NCI-H2227 treated with DMSO at 0.1 percent for 48 hours (cell line): ENCODE measurements at places on chromosomes 5 and 9.

DNA sequence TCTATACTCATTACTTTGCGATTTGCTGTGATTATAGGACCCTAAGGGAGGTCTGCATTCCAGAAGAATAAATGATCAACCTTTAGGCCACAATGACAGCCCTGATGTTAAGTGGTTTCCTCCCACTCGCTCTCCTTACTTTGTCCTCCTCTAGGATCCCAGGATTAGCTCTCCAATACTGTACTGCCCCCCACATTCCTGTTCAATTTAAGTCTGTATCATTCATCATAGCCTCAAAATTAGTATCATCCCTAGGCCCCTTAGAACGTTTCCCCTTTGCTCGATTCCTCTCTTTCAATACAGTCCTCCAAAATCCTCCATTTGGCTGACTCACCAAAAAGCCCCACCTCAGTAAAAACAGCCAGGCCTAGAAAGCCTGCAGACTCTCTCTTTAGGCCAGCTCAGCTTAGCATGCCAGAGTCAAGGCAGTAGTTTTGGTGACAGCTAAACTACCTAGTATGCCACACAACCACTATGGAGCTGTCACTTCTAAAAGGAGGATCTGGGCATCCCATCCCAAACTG lies 24.4 kb downstream of the RNF145 start:
- DNase-seq, result no peak

GRCh38 chr9:18544456-18544855 lies 70.5 kb downstream of the ADAMTSL1 start:
- DNase-seq, result no peak

DNA sequence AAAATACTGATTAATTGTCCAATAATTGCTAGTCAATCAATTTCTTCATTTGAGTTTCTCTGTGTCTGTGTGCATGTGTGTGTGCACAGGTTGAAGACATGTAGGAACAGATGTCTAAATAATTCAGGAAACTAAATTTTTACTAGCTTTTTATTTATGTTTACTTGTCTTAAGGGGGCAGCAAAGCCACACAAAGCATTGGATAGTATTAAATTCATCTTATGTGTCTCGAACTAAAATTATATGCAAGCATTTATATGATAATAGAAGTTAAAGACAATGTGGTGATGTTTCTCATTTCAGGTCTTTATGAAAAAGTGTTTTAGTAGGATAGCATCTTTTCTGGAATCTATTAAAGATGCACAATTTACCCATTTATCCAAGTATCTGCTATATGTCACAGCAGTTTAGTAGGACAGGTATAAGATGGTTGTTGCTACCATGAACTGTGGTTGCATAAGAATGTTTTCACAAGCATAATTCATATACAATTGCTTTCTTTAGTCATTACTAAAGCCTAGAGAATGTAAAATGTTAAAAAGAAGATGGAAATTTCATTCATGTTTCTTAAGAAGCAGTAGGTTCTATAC lies 784.6 kb upstream of the NUDT12 start:
- no peak for DNase-seq

- DNase-seq, result no peak
Observed at GRCh38 chr9:119771341-119771740, 402.1 kb upstream of the BRINP1 start.

- no peak for DNase-seq
Observed at GRCh38 chr9:133089271-133089671, 27.5 kb downstream of the CEL start.

- DNase-seq, result no peak
Observed at GRCh38 chr9:36486933-36487481, 85.7 kb upstream of the MELK start.

DNA sequence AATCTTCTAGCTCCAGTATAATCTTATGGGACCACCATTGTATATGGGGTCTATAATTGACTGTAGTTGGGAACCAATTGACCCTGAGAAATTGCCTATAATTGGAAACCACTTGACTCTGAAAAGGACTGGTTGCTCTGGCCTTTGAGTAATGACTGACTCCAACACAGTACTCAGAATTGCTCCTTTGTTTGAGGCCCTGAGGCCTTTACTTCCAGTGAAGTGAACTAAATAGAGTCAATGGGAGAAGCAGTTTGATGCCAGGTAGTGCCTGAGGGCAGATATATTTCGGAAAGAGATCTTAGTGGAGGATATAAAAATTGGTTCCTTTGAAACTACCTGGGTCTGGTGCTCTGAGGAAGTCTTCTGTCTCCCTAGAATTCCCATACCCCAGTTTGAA lies 16.0 kb upstream of the TMEM171 start:
- peak; percentile 80 for DNase-seq

DNA sequence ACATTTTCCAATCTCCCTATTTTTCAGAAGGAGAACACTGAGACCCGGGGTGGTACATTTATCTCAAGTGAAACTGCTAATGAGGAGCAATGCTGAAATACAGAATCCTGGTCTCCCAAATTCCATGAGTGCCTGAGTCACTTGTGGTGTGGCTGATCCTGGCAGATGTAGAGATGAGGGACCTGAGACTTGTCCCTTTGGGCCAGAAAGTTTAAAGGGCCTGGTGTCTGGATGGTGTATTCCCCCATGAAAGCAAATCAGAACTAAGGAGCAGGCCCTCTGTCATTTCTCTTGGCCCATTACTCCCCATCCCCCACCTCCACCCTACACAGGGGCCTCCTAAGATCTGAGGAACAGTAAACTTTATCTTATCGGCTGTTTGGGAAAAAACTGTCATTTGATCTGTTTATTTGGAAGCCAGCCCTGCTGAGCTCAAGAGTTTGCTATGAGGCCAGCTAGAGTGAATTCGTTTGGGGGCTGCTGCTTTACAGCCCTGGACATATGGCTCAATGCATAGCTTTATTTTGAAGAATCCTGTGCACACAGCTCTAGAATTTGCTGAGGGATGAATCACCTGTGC lies 140.3 kb downstream of the LHFPL2 start:
- DNase-seq, result no peak

DNA sequence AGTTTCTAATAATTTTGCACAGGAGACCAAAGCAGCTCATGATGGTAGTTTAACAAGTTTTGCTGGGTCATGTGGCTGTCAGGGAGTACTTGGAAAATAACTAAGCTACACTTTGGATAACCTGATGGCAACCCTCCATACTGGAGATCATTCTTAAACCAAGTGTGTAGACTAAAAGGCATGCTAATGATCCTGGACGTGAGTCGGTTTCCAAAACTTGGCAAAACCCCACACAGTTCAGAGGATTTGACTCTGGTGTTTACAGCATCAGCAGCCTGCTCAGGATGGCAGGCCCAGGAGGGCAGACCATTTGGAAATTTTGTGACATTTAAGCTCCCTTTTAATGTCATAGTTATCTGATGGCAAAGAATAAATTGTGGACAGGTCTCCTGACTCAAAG lies 196.5 kb upstream of the EFNA5 start:
- DNase-seq, result no peak

- no peak for DNase-seq
Observed at GRCh38 chr9:93565089-93565488, 11.3 kb upstream of the PHF2 start.

DNA sequence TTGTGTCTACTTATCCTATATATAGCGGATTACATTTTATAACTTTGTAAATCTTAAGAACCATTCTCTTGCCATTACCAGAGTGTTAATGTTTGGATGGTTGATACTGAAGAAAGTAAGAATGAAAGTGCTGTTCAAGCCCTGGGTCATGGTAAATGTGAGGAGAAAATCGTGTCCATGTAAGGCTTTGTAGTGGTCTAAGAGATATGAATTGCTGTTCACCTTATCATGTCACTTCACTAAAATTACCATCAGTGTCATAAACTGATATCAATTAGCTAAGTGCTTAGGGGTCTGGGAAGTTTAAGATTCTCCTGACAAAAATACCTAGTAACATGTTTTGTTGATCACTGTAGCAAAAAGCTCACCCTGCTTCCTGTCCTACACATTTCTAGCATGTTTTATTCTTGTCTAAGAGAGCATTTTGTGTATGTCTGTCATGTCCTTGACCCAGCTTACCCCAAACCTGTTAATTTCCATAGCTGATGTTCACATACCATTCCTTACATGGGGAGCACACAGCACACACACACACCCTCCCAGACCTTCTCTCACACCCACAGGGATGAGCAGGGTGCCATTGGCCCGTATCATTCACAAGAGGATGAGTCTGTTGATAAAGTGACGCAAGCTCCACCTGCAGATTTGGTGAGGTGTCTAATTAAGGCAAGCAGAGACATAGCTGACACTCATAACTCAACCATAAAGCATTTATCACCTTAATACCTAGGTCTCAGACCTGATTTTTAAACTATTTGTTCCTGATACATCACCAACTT lies 125.1 kb upstream of the PAM start:
- DNase-seq, result no peak

DNA sequence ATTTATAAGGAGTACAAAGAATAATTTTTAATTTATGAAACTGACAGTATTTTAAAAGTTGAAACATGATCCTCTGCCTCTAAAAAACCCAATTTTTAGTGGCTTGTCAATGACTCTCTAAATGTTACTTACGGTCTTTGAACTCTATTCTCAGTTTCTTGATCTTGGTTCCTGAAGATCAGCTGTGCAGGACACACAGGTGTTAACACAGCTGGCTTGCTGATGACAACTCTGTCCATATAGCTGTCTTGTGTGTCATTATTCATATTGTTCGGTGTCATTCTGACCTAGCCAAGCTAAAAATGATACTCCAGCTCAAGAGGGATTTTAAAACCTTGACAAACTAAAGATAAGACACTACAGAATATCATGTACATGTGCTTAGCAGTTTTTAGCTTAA lies 314.5 kb downstream of the CCDC171 start:
- no peak for DNase-seq

DNA sequence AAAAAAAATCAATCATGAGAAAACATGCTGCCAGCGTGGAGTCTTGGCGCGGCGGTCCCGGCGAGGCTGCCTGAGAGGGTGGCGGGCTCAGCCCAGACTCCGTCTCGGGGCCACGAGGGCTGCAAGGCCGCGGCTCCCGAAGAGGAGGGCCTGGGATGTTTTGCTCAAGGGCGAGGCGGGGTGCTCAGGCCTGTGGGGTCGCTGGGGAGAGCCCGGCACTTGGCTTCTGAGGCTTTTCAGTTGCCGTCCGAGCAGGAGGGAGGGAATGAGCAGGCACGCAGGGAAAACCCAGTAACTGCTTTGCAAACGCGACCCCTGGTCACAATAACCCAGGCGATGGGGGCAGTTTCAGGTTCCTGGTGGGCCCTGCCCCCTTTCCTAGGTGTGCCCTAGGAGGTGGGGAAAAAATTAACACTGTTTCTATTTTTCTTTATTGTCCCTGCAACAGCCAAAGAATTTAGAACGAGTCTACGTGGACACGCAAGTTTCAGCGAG lies 3.2 kb upstream of the IRX2 start:
- no peak for DNase-seq

DNA sequence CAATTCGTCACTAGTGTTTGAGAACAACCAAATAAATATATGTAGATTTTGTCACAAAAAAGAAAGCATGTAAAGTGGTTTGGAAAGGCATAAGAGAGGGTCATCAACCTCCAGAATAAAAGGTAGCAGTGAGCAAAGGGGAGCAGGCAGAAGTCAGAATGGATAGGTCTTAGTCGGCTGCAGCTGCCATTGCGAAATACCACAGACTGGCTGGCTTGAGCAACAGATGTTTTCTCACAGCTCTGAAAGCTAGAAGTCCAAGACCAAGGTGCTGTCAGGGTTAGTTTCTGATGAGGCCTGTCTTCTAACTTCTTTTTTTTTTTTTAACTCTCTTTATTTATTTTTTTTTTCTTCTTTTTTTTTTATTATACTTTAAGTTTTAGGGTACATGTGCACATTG lies 208.1 kb upstream of the PIK3R1 start:
- no peak for DNase-seq

DNA sequence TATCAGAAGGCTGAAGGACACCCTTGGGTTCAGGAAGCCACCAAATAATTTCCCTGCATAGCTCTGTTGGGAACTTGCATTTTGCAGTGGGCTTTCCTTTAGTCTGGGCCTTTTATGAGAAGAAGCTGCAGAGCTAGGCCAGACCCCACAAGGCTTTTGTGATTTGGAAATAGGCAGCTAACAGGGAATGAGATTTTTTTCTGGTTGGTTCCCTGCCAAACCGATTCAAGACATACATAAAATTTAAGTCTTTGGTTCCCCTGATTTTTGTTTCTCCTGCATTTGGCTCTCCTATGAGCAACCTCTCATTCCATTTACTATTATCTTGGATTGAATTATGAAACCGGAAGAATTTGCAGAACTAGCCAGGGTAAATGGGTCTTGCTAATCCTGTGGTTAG lies 81.5 kb upstream of the PTCH1 start:
- DNase-seq, result no peak

- no peak for DNase-seq
Observed at GRCh38 chr5:157562111-157562581, 13.4 kb downstream of the ADAM19 start.

DNA sequence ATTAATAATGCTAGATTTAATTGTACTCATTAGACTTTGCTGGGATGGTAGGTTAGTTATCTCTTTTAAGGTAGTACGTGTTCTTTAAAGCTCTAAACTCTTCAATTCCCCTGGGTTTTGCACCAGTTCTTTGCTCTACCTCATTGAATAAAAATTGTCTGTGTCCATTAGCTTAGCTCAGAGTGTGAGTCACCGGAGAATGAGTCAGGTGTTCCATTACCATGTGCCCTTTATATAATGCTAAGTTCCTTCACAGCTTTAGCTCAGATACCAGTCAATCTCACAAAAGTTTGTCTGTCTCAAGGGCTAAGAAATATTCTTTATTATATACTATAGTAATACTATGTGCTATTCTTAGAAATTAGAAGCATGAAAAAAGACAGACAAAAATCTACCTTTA lies 339.4 kb downstream of the PRELID2 start:
- no peak for DNase-seq

GRCh38 chr5:147248561-147248960 lies 13.7 kb downstream of the STK32A start:
- DNase-seq, result no peak

DNA sequence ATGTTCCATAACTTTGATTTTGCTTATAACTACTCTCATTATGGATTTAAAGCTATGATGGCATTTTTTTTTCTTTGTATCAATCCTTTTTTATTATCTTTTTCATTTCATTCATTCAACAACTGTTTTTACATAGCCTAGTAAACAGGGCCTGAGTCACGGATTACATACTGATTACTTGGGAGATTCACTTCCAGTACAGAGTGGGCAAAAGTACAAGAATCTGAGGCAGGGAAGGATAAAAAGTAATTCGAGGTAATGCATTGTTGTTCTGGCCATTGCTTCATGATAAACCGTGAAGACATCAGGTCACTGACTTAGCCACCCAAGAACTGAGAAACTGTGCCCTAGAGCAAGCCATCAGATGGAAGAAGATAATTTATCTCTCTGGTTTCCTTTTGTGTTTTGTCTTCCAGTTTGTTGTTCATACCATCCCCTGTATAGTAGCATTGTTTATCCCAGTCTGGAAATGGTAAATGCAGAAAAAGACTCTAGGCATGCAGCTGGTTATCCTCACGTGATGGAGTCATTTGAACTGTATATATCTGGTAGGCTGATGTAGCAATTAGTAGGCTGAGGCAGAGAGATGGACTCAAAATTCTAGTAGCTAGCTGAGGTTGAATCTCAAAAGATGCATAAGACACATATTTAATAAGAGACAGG lies 145.6 kb downstream of the CNTLN start:
- DNase-seq, result no peak

- no peak for DNase-seq
Observed at GRCh38 chr5:121841892-121842291, 9.8 kb upstream of the FTMT start.

GRCh38 chr9:78040726-78041125 lies 9.1 kb upstream of the GNAQ start:
- no peak for DNase-seq
